ENCODE measurements at places on chromosomes 4 and X.
A peak's percentile ranks its signal among the peaks of the same experiment; 100 is the strongest.

DNA sequence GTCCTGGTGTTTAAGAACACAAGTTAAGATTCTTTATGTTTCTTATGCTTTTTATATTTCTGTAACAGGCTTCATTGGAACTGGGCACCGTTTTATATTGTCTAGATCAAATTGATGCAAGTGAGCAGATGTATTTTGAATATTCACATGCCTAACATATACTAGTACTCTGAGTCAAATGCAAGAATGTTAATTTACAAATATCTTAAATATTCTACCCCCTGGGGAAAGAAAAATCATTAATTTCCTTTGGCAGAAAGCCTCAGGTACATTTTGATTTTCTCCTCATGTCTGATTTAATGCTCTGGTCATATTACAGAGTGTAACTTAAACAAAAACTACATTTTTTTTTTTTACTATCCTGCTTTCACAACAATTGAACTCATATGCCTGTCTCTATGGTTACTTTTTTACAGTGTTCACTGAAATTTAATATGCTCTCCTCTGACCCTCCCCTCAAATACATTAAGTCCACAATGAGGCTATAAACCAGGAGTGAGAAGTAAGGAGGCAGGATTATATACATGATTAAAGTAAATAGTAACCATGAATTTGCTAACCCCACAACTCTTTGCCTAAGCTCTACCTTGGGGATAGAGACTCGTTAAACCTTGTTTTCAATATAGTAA, 2.4 kb upstream of the NSUN7 start:
- no peak for DNase-seq

DNA sequence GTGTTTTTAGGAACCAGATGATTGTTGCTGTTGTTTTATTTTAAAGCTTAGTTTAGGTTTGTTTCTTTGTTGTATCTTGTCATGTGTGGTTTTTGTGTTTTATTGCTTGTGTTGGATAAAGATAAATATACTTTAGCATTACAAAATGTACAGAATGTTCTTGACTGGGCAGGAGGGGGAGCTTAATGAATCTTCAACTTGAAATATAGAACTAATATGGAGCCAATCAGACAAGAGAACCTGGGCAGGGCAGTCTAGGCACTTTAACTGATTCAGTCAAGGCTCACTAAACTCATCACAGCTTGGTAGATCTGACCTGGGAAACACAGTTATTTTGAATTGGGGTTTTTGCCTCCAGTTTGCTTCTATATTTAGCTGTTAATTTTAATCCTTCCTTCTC, 304.2 kb downstream of the ARHGAP24 start:
- no peak for DNase-seq

DNA sequence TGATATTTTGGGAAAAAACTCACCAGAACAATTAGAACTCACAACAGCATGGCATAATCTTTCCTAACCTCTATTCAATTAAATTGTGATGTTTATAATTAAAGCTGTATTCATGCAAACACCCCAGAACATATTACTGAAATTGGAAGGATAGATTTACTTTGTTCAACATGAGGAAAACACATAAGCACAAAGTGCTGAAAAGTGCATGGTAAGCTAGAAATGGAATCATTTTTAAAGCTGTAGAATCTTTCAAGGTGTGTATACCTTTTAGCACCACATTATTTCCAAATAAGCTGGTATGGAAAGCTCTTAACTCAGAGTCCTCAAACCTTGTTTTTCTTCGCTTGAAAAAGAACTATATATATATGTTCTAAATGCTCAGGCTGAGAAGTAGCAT, 90.8 kb upstream of the NAP1L5 start:
- DNase-seq = no peak

DNA sequence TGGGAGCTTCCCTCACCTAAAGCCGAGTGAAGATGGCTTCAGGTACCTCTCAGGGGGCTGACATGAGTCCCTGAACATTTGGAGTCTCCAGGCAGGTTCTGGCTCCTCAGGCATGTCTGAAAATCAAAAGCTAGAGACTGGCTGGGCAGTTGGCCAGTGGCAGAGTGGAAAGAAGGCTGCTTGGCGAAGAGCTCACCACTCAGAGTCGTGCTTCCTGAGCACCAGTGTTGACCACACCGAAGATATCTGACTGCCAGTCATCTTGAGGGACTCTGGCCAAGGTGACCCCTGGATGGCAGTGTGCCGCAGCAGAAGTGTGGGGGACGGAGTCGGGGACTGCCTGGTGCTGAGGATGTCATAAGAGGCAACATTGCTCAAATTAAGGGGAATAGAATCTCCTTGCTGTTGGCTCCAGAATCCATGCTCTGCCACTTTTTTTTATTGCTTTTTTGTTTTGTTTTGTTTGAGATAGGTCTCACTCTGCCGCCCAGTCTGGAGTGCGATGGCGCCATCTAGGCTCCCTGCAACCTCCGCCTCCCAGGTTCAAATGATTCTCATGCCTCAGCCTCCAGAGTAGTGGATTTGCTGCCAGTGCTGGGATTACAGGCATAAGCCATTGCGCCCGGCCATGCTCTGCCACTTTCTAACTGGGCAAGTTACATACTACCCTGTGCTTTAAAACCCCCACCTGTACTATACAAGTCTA, 172.5 kb upstream of the GATB start:
- DNase-seq = no peak

DNA sequence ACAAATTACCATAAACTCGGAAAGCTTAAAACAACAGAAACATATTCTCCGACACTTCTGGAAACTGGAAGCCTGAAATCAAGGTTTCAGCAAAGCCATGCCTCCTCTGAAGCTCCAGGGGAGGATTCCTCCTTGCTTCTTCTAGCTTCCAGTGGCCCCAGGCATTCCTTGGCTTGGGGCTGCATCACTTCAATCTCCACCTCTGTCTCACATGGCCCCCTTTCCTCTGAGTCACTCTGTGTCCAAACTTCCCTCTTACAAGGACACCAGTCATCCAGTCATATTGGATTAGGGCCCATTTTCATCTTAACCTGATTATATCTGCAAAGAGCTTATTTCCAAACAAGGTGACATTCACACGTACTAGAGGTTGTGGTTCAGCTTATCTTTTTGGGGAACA, 17.3 kb downstream of the PARM1 start:
- no peak for DNase-seq

- no peak for DNase-seq
These were observed 2.3 kb downstream of the MAGT1 start for GRCh38 chrX:77892887-77893286.

- DNase-seq = no peak
These were observed 19.3 kb upstream of the UVSSA start for GRCh38 chr4:1327526-1328266.

DNA sequence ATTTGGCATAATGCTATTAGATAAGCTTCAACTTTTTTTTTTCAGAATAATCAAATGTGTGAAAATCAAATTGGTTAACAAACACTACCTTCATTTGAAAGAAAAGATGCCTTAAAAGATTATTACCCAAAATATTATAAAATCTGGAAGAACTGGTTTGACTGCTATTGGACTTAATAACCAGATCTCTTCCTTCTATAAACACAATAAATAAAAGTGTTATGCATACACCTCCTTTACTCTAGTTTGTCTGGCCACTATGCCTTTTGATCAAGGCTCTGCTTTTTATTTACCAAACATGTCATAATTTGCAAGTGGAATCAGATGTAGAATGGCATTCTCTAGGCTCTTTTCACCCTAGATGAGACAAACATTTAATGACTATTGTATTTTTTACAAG, 897.3 kb upstream of the EPHA5 start:
- DNase-seq = no peak

- no peak for DNase-seq
These were observed 6.3 kb downstream of the SLC49A3 start for GRCh38 chr4:682490-683172.

- DNase-seq = peak; percentile 38
These were observed 788 bp downstream of the SAP30 start for GRCh38 chr4:173371292-173372192.

DNA sequence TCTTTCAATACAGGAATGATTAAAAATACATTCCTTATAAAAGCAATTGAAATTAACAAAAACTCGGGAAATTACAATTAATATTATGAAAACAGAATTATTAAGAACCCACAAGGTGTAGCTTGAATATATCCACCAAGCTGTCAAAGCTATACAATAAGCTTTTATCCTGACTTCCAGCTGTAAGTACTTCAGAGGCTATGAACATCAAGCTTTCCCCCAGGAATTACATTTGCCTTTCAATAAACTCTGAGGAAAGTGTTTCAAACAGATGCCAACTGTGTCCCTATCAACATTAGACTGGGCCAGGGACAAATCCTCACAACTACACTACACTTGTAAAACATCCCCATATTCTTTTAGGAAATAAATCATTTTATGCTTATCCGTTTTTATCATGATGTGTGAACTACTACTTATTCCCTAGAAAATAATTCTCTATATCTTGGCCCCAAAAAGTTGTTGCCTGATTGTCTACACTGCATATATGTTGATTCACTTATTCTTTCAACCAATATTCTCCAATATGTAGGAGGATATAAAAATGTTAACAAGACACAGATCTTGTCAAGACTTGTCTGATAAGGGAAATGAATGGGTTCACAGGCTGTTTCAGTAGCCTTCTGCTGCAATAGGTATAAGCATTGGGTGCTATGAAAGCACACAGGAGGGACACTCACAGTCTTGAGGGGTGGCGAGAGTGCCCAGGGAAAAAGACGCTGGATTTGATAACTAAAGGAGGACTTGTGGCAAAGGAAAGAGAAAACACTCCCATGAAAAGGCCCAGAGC, 494.1 kb downstream of the CENPC start:
- DNase-seq = no peak

DNA sequence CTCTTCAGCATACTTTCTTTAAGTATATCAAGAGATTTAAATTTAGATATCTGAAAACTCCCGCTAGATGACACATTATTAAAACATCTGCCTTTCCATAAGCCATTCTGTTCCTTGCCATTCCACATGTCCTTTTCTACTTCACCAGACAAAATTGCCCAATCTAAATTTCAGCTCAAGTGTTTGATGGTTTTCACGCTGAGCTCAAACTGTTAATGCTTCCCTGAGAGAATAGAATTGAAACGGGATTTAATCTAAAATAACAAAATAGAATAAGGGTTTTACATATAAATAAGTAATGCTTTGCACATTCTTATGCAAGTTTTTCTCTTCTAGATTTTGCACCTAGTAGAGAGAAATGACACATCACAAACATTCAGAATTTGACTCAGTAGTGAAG, 764.5 kb upstream of the TENM3 start:
- DNase-seq = no peak

- no peak for DNase-seq
These were observed 26.7 kb downstream of the DYNLT3 start for GRCh38 chrX:37820646-37821045.

DNA sequence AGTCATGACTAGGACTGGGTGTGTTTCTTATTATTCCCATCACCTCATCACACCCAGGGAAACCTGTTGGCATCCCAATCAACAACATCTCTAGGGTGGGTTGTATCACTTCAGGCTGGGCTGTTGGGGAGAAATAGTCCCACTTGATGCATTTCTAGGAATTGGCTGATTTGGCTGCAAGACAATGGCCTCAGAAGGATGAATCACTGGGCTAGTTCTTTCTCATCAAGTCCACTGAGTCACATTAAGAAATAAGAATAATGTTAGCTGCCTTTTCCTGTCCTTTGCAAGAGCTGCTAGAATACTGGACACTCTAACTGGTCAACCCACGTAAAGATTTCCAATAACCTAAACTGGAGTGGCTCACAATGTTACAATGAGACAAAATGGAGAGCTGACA, 104.2 kb downstream of the CHRDL1 start:
- DNase-seq = no peak

GRCh38 chr4:99816545-99817308, at the start of gene DAPP1:
TSS of gene DAPP1 (plus strand) at chr4:99816827. CDS start at chr4:99816914, 87 bp downstream.
- no peak for DNase-seq

GRCh38 chr4:160251522-160252170, 1148.8 kb downstream of the RAPGEF2 start:
- DNase-seq = no peak

DNA sequence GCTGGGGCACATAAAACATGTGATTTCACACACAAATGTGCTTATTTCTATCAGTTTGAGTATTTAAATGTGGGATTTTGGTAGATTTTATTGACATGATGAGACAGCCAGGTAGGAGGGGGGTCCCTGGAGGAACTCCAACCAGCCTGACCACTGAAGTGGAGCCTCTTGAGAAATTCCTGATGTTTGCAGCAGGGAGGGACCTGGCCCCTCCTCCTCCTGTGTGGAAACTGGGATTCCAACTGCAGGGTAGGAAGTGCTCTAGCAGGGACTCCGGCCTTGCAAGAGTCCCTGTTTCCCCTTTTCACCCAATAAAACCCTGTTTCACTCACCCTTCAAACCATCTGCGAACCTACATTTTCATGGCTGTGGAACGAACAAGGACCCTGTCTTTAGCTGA, 2224.0 kb upstream of the AGA start:
- no peak for DNase-seq

DNA sequence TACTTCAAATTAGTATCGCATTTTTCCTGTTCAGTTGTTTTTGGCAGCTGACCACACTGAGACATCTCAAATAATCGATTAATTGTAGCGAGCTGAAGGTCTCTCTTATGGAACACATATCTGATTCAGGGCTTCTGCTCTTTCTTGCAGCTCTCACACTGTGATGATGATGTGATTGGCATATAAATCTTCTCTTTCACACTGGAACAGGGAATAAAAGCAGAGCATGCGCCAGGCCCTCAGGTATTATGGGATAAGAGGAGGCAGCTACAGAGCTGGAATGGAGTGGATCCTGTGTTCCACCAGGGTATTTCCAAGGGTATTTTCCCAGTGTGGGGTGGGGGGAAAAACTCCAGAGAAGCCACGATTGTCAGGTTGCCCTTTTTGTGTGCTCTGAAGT, 265.4 kb upstream of the CASK start:
- DNase-seq = no peak

DNA sequence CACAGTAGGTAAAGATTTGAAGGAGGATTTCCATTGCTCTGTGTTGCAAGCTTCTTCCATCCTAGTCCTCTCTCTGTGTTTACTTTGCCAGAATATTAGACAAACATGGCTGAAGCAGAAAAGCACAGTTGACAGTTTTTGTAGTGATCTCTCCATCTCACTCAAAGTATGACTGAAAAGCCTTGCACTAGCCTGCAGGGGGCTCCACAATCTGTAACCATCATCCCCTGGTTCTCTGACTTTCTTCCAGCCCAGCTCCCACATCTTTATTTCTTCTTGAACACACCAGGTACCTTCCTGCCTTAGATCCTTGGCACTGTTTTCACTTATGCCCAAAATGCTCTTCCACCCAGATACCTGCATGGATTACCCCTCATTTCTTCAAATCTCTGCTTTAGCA, 34.1 kb upstream of the HHIP start:
- DNase-seq = no peak

GRCh38 chr4:56276547-56276946, 110.7 kb downstream of the AASDH start:
- DNase-seq = no peak

DNA sequence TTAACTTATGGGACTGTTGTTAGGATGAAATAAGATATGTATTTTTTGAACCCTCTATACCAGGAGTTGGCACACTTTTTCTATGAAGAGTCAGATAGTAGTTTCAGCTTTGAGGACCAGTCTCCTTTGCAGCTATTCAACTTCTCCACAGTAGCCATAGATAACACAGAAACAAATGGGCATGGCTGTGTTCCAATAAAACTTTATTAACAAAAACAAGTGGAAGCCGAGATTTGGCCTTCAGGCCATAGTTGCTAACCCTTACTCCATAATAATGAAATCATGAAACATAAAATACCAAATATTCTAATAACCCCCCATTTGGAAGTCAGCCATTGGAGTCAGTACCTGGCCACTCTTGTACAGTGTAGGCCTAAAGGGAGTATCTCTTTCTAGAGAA, 30.6 kb downstream of the ARX start:
- no peak for DNase-seq

Measured in SHP77 (cell line).